ENCODE measurements at places on chromosomes 13 and 19. TPM values are rescaled to one million over a fixed set of nuclear protein-coding genes. Genes with fewer than 3 reads are reported as not detected.

- H3K27ac ChIP-seq, result no peak overlapping the region
- no peaks in the 10 kb centered on the region for H3K36me3 ChIP-seq
- H3K4me1 ChIP-seq, result peaks cover 1% of the 10 kb centered on the region
Measured at GRCh38 chr19:11699931-11700794, 38.6 kb downstream of the ZNF823 start.

ERICH6B gene
- total RNA-seq, result not detected

DNA sequence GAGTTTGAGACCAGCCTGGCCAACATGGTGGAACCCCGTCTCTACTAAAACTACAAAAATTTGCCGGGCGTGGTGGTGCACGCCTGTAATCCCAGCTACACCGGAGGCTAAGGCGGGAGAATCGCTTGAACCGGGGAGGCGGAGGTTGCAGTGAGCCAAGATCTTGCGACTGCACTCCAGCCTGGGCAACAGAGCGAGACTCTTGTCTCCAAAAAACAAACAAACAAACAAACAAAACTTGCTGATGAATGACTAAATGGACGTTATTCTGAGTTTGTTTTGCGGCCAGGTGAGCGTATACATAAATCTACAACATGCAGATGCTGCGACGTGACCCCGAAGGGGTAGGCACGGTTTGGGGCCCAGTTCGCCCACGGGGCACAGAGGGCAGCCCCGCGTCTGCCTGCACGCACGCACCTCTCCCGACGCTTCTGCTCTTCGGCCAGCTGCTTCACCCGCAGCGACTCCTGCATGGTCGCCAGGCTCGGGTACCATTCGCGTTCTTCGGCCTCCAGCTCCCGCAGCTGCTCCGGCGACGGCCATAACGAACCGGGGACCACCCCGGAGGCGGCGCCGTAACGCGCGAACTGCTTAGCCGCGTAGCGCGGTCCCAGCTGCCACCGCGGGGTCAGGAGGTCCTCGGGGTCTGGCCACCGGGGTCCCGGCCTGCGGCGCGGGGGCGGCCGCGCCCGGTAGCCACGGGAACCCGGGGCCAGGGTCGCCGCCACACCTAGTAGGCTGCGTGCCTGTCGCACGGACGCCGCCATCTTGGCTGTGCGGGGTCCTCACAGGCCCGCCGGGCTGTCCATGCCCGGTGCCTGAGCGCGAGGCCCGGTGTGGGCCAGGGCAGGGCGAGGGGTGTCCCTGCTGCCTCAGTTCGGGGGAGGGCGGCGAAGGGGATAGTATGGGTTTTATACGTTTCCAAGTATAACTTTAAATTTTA lies at the start of gene GADD45GIP1:
Gene GADD45GIP1, minus strand, starts transcription at position 778 of the 943 bp plus-strand sequence. Its CDS starts 11 bp downstream, at position 767.
- peak within 1 kb of the TSS; percentile 91 for H3K27ac ChIP-seq
- peaks cover 38% of the 10 kb centered on the region for H3K4me1 ChIP-seq
- no peaks in the 10 kb centered on the region for H3K27me3 ChIP-seq

AMER2 gene
- total RNA-seq, result not detected

DNA sequence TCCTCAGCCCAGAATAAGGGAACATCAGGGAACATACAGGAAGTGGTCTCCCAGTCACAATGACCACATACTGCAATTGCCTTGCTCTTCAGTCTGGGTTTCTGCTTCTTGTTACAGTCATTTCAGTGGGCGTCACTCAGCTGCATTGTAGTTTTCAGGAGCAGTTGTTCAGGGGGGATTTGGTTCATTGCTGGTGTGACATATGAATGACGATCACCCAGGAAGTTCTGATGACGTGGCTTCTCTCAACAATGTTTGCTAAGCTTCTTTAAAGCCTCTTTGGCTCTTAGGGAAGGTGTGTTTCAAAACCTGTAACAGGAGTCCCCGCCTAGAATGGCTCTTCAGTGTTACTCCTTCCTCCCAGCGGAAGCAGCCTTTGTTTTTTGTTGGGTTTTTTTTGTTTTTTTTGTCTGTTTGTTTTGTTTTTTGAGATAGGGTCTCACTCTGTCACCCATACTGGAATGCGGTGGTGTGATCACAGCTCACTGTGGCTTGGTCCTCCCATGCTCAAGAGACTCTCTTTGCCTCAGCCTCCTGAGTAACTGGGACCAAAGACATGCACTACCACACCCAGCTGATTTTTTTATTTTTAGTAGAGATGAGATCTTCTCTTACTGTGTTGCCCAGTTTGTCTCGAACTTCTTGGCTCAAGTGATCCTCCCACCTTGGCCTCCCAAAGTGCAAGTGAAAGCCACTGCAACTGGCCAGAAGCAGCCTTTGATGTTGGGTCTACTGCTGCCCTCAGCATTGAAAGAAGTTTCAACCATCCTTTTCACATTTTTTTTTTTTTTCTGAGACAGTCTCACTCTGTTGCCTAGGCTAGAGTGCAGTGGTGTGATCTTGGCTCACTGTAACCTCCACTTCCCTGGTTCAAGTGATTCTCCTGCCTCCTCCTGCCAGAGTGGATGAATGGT lies 1.4 kb upstream of the SCEL start:
- no peaks in the 10 kb centered on the region for H3K36me3 ChIP-seq
- H3K4me1 ChIP-seq, result no peaks in the 10 kb centered on the region
- H3K27ac ChIP-seq, result no peak overlapping the region
- DNase-seq, result no peak
- H3K27me3 ChIP-seq, result no peaks in the 10 kb centered on the region
- H3K4me3 ChIP-seq, result no peak overlapping the region

TNFSF9 gene
- total RNA-seq, result not detected

DNA sequence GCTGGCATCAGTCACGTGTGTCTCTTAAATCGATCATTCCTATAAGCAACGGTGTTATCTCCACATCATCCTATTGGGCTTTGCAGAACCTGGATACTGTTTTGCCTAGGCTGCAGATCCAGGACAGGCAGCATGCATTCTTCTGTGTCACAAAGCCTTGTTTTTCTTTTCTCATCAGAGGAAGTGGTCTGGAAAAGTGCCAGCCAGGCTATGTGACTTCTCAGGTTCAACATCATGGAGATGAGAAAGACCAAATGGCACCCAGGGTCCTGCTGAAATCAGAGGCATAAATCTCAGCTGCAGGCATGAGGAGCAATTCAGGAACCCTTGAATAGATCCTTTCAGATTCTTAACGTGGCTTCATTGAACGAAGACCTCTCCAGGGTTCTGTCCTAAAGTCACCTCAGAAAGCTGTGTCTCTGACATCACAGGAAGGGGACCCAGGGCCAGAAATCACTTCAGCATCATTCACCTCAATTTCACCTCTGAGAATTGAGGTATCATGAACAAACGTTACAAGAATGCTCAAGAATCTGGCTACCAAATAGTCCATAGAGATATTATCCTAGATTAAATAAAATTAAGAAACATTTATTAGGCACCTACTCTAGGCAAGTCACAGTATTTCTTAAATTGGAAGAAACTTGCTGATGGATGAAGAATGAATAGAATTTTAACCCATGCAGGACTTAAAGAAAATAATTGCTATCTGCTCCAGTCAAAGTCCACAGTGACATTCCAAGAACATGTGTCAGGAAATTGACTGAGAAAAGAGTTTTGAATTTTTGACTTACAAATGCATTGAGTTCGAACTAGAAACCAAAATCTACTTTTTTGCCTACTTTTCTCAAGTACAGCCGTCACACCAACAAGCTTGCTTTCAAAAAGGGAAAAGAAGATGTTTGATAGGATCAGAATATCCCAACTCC lies 124.1 kb downstream of the COG6 start:
- H3K27me3 ChIP-seq, result no peaks in the 10 kb centered on the region
- DNase-seq, result no peak
- H3K4me1 ChIP-seq, result no peaks in the 10 kb centered on the region
- H3K27ac ChIP-seq, result no peak overlapping the region

DNA sequence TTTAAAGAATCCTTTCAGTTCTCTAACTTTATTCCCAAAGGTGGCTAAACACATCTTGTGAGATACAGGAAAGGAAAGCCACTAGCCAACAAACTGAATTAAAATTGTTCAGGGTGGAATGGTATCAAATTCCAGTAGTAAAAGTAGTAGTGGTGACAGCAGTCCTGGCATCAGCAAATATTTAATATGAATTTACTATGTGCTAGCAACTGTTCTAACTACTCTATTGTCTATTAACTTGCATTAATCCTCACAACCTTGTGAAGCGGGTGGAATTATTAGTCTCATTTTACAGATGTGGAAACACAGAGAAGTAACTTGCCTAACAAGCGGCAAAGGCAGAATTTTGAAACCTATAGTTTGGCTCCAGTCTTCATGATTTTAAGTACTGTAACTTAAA lies 130.1 kb downstream of the KLF12 start:
- H3K4me3 ChIP-seq, result no peak overlapping the region
- H3K4me1 ChIP-seq, result no peaks in the 10 kb centered on the region
- no peaks in the 10 kb centered on the region for H3K27me3 ChIP-seq
- no peak overlapping the region for H3K27ac ChIP-seq

DNA sequence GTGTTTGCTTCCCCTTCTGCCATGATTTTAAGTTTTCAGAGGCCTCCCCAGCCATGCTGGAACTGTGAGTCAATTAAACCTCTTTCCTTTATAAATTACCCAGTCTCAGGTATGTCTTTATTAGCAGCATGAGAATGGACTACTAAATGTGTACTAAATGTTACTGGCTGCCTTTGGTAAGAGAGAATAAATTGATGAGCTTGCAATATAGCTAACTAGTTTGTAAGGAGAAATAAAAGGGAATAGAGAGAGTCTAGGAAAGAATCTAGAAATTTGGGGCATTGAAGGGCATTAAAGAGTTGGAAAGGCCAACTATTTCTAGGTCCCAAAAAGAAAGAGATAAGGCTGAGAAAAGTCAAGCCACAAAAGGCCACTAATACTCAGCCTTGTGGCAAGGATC lies 5.5 kb upstream of the SOHLH2 start:
- H3K4me3 ChIP-seq, result no peak overlapping the region
- no peaks in the 10 kb centered on the region for H3K36me3 ChIP-seq
- H3K4me1 ChIP-seq, result no peaks in the 10 kb centered on the region
- no peak overlapping the region for H3K27ac ChIP-seq

DNA sequence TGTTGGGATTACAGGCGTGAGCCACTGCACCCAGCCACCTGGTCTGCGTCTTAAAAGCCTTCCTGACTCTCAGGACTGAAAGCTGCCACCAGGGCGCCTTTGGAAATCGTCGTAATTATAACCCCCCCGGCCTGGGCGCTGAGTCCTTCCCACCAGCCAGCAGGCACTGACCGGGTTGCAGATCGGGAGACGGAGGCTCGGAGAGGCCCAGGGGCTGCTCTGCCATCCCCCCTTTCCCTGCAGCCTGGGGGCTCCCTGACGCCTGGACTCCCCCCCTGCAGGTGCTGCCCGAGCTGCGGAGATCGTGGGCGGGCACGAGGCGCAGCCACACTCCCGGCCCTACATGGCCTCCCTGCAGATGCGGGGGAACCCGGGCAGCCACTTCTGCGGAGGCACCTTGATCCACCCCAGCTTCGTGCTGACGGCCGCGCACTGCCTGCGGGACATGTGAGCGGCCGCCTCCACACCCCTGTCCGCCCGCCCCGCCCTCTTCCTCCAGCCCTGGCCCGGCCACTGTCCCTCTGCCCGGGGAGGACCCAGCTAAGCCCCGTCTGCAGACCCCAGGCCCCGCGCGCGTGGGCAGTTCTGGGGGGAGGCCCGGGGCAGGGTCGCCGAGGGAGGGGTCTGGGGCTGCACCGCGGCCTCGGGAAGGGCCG lies 2.5 kb downstream of the PRTN3 start:
- DNase-seq, result peak; percentile 47
- H3K4me3 ChIP-seq, result no peak overlapping the region
- peaks cover 11% of the 10 kb centered on the region for H3K4me1 ChIP-seq
- no peaks in the 10 kb centered on the region for H3K36me3 ChIP-seq
- H3K27ac ChIP-seq, result no peak overlapping the region

- no peaks in the 10 kb centered on the region for H3K27me3 ChIP-seq
- H3K36me3 ChIP-seq, result peaks cover 8% of the 10 kb centered on the region
- H3K27ac ChIP-seq, result no peak overlapping the region
Measured at GRCh38 chr19:12730064-12730463, 4.4 kb downstream of the TRIR start.

- H3K4me1 ChIP-seq, result no peaks in the 10 kb centered on the region
- no peak for DNase-seq
- no peak overlapping the region for H3K27ac ChIP-seq
- no peaks in the 10 kb centered on the region for H3K36me3 ChIP-seq
- no peaks in the 10 kb centered on the region for H3K27me3 ChIP-seq
Measured at GRCh38 chr19:2446381-2446780, 10.4 kb downstream of the LMNB2 start.

DNA sequence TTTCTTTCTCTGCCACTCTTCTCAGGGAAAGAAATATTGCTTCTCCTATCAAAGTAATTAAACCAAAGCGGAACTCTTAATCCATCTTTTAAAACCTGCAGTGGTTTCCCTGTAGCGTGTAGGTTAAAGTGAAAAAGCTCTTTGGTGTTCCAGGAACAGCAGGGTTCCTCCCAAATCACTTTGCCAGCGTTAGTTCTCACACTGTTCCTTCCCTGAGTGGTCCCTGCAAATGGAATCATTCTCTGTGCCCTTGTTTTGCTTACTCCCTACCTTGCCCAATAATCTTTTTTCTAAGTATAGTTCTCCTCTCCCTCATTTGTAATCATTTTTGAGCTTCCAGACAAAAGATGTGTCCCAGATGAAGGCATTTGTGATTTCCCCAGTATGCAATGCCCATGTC lies 207.5 kb downstream of the HS6ST3 start:
- no peaks in the 10 kb centered on the region for H3K27me3 ChIP-seq
- no peaks in the 10 kb centered on the region for H3K36me3 ChIP-seq
- no peak overlapping the region for H3K4me3 ChIP-seq
- H3K27ac ChIP-seq, result no peak overlapping the region

ALOX5AP gene
- 12.5 TPM for total RNA-seq

Measured in body of pancreas (tissue), 4 donors.